ENCODE measurements at places on chromosomes 12 and 14.

DNA sequence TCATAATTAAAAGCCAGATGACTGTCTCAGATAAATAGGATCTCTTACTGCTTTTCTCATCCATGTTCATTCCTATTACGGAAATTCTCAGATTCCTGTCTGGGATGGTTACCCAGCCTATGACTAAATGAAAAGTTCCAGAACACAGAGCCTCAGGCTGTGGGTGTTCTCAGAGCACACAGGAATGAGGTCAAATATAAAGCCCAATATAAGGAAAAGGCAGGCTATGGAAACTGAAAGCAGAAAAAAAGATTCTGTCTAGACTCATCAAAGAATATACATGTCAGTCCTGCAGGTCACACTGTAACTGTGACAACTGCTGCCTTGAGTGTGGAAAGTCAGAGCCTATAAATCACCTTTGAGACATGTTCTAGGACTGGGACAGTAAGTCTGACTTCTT lies 64.3 kb downstream of the DCAF5 start:
- no peak for DNase-seq

- no peak for DNase-seq
These were observed 294.3 kb downstream of the APAF1 start for GRCh38 chr12:98939350-98939749.

GRCh38 chr12:54010053-54010971 lies 1.5 kb downstream of the HOXC8 start:
- DNase-seq, result no peak

GRCh38 chr14:58299401-58300330 lies 1.3 kb downstream of the ARID4A start:
- no peak for DNase-seq

DNA sequence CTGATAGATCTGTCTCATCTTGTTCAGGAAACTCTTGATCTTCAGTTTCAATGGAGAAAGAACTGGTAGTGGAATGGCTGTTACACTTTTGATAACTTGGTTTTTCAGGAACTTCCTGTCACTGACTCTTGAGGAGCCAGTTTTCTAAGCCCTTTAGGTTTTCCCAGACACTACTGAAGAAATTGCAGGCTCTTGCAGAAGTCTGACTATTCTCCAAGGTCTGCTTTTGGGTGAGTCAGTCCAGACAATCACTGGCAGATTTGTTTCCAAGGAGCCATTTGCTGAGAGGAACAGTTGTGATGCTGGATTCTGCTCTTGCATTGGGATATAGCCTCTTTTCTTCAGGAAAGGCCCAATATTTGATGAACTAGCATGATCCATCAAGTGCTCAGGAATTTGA lies 468.0 kb downstream of the FUT8 start:
- DNase-seq, result no peak

GRCh38 chr12:38689704-38690103 lies 215.7 kb downstream of the CPNE8 start:
- DNase-seq, result no peak

GRCh38 chr14:99320105-99320572 lies 48.1 kb upstream of the BCL11B start:
- DNase-seq, result peak; percentile 17

- DNase-seq, result no peak
These were observed 11.0 kb downstream of the RCOR1 start for GRCh38 chr14:102603293-102603907.

DNA sequence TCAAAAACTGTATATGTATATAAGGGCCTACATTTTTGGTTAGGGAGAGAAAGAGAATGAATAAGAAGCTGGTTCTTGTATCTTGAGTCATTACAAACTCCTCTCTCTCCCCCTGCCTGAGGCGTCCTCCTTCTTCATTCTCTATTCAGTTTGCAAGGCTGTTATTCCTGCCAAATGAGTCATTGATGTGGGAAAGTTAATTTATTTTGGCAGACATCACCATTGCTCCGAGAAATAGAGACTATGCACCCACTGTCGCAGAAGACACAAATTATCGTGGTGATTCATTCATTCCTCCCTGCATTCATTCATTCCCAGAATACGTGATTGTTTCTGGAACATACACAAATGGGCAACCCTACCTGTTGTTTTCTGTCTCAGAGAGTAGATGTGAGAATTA lies 112.5 kb upstream of the MED13L start:
- DNase-seq, result no peak

GRCh38 chr14:23346693-23347405 lies 5.8 kb downstream of the SLC22A17 start:
- no peak for DNase-seq

GRCh38 chr14:29518335-29518734 lies 409.3 kb downstream of the PRKD1 start:
- DNase-seq, result no peak

- no peak for DNase-seq
These were observed 259.9 kb upstream of the DDHD1 start for GRCh38 chr14:53412819-53413675.

DNA sequence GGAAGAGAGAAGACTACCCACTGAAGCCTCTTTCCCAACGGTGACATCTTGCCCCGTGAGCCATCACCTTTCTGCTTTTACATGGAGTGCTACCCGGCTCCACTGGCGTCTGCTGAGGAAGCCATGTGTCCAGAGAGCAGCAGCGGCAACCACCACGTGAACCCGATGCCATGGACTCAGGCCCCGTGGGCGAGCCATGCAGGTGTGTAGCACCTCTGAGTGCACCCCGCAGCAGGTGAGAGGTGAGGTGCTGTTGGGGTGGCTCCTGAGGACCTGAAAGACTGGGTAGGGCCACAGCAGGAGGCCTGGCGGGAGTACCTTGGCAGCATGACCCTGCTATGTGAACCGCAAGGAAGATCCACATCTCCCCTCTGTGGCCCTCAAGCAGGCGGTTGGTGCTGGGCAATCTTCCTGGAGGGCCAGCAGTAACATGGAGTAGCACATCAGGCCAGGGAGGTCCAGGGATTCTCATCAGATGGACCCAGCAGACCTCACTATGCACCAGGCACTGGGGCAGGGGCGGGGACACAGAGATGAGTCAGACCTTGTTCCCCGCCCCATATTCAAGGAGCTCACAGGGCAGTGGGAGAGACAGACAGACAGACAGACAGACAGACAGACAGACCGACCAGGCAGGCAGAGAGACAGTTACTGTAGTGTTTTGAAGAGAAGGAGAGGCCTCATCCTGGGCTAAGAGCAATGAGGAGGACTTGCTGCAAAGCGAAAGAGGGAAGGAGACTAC lies 129.6 kb downstream of the PAPOLA start:
- DNase-seq, result no peak

DNA sequence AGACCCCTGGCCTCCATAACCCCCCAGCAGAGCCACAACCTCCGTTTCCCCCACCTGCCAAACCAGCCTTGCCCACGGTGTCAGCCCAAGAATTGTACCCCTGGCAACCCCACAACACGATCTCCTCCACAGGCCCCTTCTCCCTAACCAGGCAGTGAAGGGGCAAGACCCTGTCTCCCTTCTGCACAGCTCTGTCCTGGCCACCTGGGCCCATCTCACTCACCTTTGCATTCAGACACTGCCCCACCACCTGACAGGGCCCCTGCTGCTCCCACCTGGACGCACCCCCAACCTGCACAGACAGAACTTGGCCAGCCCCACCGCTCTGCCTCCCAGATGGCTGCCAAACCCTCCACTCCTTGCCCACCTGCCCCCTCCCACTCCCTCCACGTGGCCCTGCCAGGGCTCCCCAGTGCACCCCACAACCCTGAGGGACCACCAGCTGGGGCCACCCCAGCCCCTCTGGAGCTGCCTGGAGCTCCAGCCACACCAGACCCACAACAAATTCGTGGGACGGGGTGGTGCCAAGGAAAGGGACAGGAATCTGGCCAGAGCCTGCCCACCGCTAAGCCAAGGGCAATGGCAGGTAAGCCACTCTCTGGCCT lies 11.8 kb downstream of the AHNAK2 start:
- no peak for DNase-seq

DNA sequence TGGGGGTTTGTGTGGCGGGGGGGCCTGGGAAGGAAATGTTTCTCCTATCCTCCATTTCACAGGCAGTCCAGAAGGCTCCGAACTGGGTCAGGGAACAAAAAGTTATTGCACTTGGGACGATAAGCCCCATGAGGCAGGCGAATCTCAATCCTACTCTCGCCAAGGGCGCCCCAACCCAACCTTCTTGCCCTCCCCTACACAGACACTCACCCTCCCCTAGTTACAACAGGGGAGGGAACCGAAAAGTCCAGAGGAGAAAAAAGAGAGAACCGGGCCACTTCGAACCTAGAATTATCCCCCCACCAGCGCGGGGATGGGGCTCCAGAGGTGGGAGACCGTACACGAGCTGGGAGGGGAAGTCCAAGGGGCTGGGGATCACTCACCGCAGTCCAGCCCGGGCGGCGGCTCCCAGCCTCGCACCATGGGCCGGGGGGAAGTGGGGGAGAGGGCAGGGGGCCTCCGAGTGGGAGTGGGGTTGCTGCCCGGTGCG lies 357 bp downstream of the HOMEZ start:
- DNase-seq, result no peak

- DNase-seq, result no peak
These were observed 96.7 kb downstream of the TRHDE start for GRCh38 chr12:72368719-72369422.

DNA sequence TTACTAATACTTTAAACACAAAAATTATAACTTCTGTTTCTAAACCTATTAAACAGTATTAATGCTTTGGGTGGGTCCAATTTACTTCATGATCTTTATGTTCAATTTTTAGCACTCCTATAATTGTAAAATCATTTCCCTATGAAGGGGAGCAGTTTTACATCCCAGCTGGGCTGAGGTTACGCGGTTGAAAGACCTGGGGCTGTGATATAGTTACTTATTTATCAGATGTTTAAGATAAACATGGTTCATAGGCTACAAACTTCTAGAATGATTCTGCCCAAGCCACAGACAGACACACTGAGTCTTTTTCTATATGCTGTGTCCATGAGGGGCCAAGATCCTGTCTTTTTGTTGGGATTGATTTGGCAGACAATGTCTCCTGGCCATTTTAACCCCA lies 44.4 kb downstream of the DYRK2 start:
- no peak for DNase-seq

GRCh38 chr12:122875590-122876220 lies 20.2 kb downstream of the VPS37B start:
- DNase-seq, result no peak

GRCh38 chr14:90643982-90644670 lies 172.1 kb downstream of the TTC7B start:
- DNase-seq, result no peak

GRCh38 chr14:37483672-37484071 lies 111.4 kb downstream of the FOXA1 start:
- no peak for DNase-seq

DNA sequence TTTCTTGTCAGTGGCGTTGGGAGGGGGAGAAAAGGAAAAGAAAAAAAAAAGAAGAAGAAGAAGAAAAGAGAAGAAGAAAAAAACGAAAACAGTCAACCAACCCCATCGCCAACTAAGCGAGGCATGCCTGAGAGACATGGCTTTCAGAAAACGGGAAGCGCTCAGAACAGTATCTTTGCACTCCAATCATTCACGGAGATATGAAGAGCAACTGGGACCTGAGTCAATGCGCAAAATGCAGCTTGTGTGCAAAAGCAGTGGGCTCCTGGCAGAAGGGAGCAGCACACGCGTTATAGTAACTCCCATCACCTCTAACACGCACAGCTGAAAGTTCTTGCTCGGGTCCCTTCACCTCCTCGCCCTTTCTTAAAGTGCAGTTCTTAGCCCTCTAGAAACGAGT lies 1.9 kb downstream of the ASCL1 start:
- DNase-seq, result no peak

DNA sequence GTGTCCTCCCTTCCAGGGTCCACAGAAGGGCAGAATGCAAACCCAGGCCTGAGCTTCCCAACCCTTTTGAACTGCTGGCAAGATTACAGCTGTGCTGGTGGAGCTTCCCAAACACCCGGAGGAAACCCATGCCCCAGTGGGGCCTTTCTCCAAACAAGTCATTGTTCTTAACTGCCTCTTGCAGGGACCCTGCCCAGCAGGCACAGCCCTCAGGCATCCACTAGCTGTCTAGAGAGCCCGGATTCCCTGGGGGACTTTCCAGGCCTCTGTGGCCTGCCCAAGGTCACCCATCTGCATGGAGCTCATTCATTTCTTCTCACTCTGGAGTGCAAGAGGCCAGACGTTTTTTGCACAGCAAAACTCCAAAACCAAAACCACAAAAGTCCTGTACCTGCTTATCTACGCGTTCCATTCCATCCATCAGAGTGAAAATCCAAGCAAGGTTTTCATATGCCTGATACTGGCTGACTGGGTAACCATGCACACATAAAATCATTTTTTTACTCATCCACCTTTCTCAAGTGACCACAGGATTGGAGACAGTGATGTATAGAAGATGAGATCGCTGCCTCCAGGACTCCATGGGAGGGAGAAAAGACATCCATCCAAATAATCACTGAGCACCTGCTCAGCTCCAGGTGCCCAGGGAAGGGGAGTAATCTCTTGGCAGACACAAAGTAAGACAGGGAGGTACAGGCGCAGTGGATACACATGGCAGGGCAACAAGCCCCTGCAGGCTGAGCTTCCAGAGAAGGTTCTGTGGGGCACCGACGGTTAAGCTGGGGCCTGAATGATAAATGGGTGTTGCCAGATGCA lies 17.2 kb upstream of the BDKRB2 start:
- DNase-seq, result no peak

DNA sequence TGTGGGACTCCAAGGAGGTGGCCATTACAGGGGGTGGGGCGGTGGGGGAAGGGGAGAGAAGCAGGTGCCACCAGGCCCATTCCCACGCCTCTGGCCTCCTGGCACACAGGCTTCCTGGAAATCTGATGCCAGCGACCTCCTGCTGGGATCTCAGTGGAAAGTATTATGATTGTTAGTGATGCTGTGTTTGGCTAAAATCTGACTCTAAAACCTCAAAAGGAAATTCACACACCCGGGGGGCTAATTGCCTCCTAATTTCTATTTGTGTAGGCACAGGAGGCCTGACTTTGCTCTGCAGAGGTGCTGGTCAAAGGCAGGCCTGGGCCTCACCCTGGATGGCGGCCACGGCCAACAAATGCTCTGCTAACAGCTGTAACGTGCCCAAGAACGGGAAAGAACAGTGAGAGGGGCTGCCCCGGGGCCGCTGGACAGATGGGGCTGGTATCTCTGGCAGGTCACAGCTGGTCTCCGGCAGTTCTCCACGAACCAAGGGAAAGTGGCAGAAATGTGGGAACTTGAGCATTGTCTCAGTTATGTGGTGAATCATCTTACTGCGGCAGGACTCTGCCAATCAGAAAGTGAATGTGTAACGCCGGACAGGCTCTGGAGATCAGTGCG lies 14.3 kb downstream of the FAM181A start:
- peak; percentile 91 for DNase-seq

GRCh38 chr12:26010293-26010821 lies 51.9 kb downstream of the RASSF8 start:
- DNase-seq, result no peak

GRCh38 chr14:77848031-77848430 lies 48.1 kb downstream of the ADCK1 start:
- no peak for DNase-seq

GRCh38 chr14:75655235-75655634 lies 5.4 kb downstream of the ERG28 start:
- no peak for DNase-seq

GRCh38 chr14:92942576-92942975 lies 19.6 kb downstream of the CHGA start:
- DNase-seq, result no peak

GRCh38 chr12:88952562-88952942 lies 372.3 kb upstream of the KITLG start:
- no peak for DNase-seq

GRCh38 chr12:104669851-104670337 lies 213.1 kb downstream of the CHST11 start:
- no peak for DNase-seq

Data from DMS 273 treated with DMSO at 0.1 percent for 48 hours (cell line).